ENCODE measurements at places on chromosomes 6 and 20.

GRCh38 chr6:31122791-31123706 is 2.8 kb upstream of the CDSN start:
- DNase-seq = peak; percentile 83

GRCh38 chr20:3753098-3753497 is 14.5 kb downstream of the ADISSP start:
- peak; percentile 58 for DNase-seq

- DNase-seq = no peak
These were observed 52.9 kb upstream of the HDDC2 start for GRCh38 chr6:125354649-125355048.

DNA sequence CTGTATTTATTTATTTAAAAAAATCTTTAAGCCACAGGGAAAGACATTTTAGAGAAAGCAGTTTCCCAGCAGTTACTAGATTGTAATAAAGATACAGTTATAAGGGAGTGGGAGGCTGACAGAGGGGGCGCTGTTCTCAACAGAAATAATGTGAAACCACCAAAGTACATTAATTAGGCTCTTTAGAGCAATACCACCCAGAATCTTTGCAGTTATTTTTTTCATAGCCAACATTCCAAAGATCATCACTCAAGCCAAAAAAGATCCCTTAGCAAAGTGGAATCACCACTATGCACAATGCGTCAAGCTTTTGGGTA is 331.3 kb upstream of the DEFB112 start:
- DNase-seq = peak; percentile 7

GRCh38 chr6:112176175-112176574 is 78.2 kb downstream of the LAMA4 start:
- DNase-seq = no peak

- no peak for DNase-seq
These were observed 32.3 kb downstream of the FOXP4 start for GRCh38 chr6:41578217-41579087.

DNA sequence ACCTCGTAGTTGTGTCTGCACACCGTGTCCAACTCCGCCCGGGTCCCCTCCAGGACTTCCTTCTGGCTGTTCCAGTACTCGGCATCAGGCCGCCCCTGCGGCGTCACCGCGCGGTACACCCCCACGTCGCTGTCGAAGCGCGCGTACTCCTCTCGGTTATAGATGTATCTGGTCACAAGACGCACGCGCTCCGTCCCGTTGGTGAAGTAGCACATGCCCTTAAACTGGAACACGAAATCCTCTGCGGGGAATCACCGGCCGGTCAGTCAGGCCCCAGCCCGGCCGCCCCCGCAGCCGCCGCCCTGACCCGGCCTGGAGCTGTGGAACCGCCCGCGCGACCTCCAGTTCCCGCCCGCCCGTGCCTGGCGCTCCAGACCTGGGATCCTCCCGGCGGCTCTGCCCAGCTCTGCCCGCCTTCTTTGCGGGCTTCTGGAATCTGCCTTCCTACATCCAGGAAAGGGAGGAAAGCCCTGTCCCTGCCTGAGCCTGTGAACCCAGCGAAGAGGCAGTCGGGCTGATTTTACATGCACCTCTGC is 1.6 kb downstream of the HLA-DQB1 start:
- DNase-seq = peak; percentile 27

DNA sequence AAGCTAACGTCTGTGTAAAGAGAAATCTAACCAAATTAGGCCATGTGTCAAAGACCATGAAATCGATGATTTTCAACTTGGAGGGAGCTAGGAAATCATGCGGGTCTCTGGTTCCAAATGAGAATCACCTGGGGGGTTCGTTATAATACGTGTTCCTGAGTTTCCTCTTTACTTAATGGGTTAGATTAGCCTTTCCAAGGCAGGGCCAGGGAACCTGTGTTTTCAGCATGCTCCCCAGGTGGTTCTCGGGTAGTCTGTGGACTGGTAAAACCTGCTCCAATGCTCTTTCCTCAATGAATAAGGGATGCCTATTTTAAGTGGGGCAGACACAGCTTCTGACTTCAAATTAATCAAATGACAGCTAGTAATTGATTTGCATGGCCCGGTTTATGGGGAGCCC is 965 bp upstream of the HLA-DOA start:
- no peak for DNase-seq

GRCh38 chr6:44003345-44004061 is 123.7 kb downstream of the MRPL14 start:
- peak; percentile 46 for DNase-seq

GRCh38 chr20:60321601-60322000 is 363.4 kb downstream of the CDH26 start:
- no peak for DNase-seq

- DNase-seq = no peak
These were observed 20.7 kb downstream of the FOXO3 start for GRCh38 chr6:108581237-108581931.
